ACHN (cell line): ENCODE measurements at places on chromosomes 1 and 21.

DNA sequence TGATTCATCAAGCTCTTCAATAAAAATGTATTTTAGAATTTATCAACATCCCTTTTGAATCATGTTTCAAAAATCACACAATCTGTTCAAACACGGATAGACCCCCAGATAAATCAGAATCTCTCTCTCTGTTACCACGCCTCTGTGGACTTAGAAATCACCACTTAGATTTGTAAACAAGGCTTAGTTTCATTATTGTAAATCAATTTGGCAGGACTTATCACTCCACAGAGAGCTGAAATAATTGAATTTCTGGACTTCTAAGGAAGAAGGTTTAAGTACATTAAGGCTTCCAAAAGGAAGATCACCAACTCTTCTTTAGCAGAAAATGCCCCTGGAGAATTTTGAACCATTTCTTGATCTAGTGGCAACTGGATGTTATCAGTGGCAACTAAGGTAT is 100.4 kb downstream of the APP start:
- DNase-seq: no peak

- no peak for DNase-seq
These were observed 2.0 kb downstream of the GPX7 start for GRCh38 chr1:52604063-52604770.

- peak; percentile 11 for DNase-seq
These were observed 21.9 kb downstream of the RHEX start for GRCh38 chr1:206074839-206075238.

DNA sequence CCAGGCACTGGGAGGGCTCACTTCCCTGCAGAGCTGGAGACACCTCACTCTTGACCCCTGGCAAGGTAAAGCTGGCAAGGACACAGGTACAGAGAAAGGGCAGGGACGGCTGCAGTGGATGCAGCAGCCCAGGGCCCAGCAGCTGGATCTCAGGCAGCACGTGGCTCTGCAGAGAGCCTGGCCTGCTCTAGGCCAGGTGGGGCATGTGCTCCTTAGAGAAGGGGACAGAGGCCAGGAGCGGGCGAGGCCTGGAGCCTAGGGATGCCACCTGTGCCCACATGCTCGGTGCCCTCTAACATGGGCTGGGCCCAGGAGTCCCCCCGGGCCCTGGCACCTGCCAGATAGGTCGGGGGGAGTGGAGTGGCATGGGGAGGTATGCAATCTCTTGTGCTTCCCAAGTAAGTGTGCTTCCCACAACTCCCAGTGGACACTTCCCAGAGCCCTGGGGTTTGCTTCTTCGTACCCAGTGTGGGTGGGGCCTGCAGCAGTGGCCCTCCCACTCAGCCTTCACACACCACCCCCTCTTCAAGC is 30.0 kb downstream of the WNT3A start:
- no peak for DNase-seq

GRCh38 chr1:53025769-53026112 is 36.3 kb upstream of the PODN start:
- no peak for DNase-seq

GRCh38 chr1:235253219-235253962 is 74.6 kb downstream of the ARID4B start:
- DNase-seq: peak; percentile 77

DNA sequence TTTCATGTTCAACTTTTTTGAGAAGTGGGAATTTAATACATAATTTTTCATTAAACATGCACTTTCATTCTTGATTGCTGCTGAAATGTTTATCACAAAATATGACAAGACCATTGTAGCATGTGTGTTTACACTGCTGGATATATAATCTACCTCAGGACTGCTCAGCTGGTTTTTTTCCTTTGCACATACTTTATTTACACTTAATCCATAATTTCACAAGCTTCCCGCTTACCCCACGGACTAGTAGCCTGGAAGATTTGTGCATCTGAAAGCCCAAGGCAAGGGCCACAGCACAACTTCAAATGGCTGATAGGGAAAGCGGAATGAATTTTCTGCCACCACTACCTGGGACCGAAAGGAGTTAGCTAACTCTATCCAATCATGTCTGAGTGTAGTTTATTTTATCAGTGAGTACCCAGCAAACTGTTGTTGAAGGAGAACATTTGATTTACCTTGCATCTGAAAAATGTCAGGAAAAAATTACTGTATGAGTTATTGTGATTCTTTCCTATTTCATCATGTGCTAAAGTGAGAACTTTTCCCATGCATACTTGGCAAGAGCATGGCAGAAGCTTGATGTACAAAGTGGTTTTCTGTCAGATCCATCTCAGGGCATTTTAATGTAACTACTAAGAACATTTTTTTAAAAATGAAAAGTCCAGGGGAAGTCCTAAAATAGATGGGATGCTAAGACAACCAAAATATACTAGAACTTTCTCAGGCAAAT is 558.2 kb upstream of the USP24 start:
- no peak for DNase-seq

DNA sequence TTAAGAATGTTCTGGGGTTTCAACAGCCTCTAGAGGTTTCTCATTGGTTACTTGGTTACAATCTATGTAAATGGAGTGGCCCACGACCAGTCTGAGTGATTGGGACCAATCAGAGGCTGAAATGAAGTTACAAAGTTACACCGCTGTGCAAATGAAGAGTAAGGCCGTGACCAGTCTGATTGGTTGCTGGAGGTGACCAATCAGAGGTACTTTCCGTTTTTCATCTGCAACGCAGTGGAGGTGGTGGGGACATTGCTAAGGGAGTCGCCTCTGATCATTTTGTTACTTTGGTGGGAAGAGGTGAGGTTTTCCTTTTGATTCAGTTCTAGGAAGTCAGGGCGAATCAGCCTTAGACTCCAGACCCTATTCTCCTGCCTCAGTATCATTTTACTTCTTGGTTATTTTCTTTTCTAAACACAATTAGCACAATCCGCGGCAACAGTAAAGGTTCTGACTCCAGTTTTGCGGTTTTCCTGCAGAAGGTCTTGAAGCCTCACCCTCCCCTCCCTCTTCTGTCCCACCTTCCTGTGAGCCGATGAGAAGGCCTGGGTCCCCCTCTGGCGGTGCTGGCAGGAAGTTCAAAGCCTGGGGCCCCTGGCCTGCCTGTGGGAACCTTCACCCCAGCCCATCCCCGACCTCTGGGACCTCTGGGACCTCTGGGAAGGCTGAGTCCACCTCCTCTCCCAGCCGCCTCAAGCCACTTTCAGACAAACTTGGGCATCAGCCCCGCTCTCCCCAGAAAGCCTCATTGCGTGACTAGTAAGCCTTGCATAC is 38.7 kb upstream of the TTC34 start:
- no peak for DNase-seq

DNA sequence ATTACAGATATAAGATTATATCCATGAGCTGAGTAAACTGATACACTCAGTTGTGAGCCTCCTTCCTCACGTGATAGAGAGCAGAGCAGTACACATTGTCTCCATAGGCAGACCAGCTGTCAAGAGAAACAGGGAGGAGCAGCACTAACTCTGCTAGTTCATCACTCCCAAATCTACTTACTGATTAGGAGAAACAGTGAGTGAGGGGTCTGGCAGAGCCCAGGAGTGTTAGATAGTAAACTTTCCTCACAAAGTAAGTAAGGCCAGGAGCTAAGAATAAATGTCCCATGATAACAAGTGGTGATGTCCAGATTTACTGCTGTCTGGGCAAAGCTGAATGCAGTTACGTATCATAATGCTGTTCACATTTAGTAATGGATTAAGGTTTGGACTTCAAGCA is 168.6 kb upstream of the KCNK2 start:
- DNase-seq: no peak

DNA sequence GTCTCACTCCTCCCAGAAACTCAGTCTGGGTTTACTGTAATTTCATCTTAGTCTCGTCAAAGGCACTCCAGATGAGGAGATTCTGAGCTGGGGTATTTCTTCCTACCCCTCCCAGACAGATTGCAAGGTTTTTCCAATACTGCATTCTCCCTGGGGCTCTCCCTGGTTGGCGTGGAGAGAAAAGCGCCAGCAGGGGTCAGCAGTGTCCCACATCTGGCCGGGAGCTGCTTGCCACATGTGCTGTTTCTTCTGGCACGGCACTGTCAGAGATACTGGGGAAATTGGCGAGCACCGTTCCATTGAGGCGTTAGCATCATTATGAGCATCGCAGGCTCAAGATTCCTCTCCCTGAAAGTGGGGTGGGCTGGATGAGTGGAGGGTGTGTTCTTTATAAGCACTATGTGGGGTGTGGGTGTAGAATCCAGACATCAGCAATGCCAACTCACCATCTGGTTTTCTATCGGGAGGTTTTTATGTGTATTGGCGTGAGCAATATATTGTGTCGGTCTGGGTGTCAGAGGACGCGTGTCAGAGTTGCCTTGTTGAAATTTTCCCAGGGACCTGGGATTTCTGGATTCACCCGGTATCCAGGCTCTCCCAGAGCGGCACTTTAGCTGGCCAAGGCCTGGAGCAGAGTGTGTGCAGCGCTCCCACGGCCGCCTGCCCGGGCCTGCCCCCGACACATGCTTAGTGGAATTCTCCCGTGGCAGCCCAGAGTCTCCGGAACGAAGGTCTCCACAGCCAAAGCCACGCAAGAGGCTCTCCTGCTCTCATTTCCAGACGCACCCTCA is 8.0 kb upstream of the NAV1 start:
- peak; percentile 77 for DNase-seq

DNA sequence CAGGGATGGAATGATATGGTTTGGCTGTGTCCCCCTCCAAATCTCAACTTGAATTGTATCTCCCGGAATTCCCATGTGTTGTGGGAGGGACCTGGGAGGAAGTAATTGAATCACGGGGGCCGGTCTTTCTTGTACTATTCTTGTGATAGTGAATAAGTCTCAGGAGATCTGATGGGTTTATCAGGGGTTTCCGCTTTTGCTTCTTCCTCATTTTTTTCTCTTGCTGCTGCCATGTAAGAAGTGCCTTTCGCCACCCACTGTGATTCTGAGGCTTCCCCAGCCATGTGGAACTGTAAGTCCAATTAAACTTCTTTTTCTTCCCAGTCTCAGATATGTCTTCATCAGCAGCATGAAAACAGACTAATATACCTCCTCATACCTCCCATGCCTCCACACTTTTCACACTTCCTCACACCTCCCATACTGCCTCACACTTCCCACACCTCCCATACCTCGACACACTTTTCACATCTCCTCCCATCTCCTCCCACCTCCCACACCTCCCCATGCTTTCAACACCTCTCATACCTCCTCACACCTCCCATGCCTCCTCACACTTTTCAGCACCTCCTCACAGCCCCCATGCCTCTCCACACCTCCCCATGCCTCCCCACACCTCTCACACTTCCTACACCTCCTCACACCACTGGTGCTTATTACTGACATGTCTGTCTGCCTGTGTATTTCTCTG is 21.3 kb downstream of the GPR137B start:
- no peak for DNase-seq

DNA sequence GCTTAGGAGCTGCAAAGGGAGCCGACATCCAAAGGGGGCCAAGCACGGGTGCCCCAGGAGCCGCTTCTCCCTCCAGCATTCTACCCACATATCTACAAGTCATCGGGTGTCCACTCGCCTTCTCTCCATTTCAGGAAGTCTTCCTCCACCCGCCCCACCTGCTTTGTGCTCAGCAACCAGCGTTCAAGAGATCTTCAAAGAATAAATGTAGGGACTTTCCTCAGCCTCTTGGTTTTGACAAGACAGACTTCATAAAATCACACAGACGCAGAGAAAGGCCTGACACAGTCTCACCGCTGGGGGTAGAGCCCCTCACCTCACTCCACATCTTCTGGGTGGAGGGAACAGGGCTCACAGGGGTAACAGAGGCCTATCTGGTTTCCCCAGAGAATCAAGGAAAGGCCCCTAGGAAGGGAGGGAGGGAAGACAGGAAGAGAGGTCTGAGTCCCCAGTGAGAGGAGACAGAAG is 49.5 kb downstream of the SSBP3 start:
- no peak for DNase-seq

DNA sequence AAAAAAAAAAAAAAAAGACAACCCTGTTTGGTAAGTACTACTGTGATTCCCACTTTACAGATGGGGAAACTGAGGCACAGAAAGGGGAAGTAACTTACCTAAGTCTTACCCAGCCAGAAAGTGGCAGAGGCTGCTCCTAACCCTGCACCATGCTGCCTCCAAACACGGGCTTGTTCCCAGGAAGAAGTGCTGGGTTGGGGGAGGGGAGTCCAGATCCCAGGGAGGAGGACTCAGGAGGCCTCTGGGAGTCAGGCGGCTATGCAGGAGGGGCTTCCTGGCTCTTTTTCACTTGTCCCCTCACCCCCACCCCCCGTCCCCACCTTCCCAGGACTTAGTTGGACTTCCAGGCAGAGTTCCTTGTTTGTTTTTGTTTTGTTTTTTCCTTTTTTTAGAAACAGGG is 23.9 kb downstream of the PIK3CD start:
- no peak for DNase-seq

DNA sequence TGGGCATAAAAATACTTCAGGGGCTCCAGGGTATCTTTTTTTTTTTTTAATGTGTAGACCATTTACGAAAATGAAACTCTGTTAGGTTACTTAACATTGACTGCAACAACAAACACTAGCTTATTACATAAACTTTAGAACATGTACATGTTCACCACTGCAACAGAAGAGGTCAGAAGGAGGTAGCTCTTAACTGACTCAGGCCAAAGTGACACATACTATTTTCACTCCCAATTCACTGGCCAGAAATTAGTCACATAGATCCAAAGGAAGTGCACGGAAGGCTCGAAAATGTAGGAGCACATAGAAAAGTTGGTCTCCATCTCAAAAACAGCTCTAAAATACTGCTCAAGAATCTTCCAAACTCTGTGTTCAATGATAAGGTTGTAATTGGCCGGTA is 107.2 kb downstream of the AKT3 start:
- DNase-seq: no peak

GRCh38 chr1:14365301-14365988 is 233.0 kb upstream of the KAZN start:
- DNase-seq: no peak

GRCh38 chr1:165910764-165911421 is 83.5 kb downstream of the UCK2 start:
- DNase-seq: no peak

DNA sequence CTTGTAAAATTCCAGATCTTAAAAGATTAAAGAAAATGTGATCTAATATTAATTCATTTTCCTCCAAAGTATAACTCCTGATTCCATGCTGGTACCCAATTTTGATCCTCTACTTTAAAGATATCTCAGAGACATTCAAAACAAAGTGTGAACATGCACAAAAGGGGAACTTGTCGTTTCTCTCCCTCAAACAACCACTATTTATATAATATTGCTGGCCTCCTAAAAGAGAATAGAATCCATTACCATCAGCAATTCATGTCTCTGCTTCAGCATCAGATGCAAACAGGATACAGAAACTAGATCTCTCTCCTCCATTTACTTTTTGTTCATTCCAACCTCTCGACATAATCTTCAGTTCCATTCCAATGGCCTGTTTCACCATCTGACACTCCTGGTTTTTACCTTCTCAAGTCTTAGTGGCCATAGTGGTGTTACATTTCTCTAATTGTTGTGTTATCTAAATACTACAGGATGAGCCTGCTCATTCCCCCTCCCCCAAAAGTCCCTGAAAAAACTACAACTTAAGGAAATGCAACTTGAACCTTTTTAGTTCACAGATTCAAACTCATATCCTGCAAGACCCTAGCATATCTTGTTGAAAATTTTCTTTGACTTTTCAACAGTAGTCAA is 4.1 kb downstream of the NRIP1 start:
- no peak for DNase-seq

- no peak for DNase-seq
These were observed 1643.8 kb downstream of the MRPL39 start for GRCh38 chr21:23963454-23963853.
